HFFc6 (cell line): ENCODE measurements at places on chromosomes 16 and 17. TPM values are rescaled to one million over a fixed set of nuclear protein-coding genes. Genes with fewer than 3 reads are reported as not detected.

Gene MYH1
- total RNA-seq = not detected in 3 replicates

DNA sequence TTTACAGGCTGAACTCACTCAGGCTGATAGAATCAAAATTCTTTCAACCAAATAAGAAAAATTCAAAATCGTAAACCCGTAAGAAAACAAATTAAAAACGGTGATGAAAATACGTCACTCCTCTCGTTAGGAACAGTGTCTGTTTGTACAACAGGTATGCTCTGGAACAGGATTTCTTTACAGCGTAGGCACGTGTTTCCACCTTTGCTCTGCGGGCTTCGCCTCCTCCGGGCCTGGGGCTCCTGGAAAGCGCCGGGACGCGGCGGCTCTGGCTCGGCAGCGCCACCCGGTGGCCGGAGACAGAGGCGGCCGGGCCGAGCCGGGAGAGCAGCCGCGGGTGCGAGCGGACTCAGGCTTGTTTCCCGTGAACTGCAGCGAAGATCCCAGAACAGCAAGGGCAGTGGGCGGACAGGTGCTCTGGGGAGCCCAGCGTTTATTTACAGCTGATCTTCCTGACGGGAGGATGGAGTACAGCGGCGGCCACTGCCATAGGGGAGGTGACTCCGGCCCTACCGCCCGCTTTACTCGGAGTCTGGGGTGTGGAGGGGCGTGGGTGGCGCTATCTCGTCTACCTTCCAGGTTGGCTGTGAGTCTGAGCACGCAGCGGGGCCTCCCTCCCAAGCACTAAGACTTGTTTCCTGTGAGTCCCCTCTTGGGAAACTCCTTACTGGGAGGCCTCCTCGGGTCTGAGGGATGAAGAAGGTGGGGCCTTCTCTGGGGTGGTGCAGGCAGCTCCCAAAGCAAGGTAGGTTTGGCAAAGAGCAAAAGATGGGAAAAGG, 40.5 kb upstream of the ATP2A3 start:
- no peak for DNase-seq

Gene CLCN7
- total RNA-seq = 51.5 to 62.3 TPM (median 57.4 TPM) in 3 replicates

DNA sequence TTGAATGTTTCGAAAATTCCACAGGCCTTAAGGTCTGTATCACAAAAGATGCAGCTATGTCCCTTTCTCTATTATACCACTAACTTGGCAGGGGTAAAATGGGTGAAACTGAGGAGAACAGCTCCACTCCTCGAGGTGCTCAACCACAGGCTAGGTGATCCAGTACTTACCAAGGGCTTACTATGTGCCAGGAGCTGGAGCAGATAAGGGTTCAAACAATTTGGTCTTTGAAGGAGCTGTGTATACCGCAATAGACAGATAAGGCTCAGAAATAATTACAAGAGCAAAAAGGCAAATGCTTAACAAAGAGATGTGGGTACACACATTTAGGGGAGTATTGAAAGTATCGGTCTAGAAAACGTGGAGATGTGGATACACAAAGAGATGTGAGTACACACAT, 1.5 kb downstream of the XPO6 start:
- DNase-seq = no peak

Gene ASGR1
- 0.74 to 1.3 TPM (median 0.76 TPM) in 3 replicates for total RNA-seq

Gene PPP1R1B
- not detected in 3 replicates for total RNA-seq

GRCh38 chr16:71853413-71853812, 7.6 kb downstream of the ATXN1L start:
- no peak for DNase-seq

- no peak for DNase-seq
Observed at GRCh38 chr16:57146040-57146647, 39.7 kb downstream of the PSME3IP1 start.

- no peak for DNase-seq
Observed at GRCh38 chr17:40014375-40014980, 762 bp upstream of the CSF3 start.

DNA sequence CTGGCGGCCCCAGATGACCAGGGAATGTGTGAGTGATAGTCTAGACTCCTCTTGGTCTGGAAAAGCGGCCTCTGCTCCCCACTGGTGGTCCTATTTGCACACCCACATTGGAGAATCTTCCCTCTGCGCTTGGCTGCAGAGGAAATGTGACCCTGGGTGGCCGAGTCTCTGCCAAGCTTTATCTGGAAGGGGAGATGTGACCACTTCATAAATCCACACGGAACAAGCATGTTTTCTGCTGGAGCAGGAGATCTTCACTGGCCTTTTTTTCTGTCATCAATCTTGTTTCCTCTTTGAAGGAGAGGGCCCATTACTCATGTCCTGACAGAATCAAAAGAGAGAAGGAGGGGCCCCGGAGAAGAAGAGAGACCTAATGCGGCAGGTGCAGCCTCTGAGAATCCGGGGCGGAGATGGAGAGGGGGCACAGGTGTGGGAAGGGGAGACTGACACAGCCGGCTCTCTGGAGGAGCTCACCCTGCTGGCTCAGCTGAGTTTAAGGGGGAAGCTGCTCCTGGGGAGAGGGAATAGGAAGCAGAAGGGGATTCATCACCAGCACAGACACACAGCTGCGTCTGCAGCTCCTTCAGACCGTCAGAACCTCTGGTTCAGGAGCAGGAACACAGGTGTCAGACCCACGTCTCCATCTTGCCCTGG, 116.3 kb downstream of the SOX9 start:
- no peak for DNase-seq

Gene GSDMA
- 0.12 to 0.51 TPM (median 0.38 TPM) in 3 replicates for total RNA-seq

DNA sequence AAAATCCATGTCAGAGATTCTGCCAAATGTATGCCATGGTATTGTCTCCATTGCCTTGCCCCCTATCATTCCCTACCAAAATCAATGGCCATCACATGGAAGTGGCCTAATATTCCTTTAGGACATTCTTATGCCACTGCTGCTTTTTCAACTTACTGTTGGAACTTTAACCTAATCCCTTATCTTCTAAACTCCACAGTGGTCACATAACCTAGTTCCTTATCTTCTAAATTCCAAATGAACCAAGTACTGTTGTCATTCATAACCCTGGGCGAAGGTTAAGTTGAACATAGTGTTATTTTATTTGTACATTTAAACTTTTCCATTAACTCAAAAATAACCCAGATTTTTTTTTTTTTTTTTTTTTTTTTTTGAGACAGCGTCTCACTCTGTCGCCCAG, 3.6 kb downstream of the HSF5 start:
- DNase-seq = no peak

Gene PLA2G10
- not detected in 3 replicates for total RNA-seq

DNA sequence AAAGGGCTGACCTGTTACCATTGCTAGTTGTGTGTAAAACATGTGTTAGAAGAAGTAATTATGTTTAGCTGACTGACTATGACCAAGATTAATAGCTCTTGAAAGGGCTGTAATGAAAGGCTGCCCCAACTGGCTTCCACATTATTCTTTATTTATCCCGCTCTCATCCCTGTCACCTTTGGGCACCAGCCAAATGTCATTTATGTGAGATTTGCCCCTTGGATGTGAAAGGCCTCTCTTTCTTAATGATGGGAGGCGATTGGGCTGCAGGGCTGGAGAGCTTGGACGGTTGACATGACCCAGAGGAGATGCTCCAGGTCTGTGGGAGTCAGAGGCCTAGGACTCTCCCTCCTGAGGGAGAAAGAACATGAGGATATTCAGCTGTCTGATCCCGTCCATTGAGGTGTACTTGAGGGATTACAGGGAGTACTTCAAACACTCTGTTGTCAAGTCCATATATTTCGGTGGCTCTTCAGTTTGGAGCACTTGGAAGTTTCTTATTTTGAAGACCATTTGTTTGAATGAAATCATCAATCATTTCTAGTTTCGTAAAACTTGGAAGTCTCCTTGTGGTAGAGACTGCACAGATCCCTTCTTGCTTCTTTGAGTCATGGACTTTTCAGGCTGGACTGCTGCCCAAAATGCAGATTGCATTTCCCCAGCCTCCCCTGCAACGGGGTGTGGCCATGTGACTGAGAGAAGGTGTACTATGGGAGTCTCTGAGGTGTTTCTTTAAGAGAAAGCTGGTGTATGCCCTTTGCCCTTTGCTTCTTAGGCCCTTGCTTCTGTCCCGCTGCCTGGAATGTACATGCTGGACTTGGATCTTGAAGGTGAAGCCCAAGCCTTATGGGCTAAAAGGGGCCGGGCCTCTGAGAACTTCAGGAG, 51.3 kb downstream of the FTO start:
- no peak for DNase-seq

Gene ABCC6
- not detected in 3 replicates for total RNA-seq

Gene PITPNM3
- 0.93 to 1.1 TPM (median 1.0 TPM) in 3 replicates for total RNA-seq

DNA sequence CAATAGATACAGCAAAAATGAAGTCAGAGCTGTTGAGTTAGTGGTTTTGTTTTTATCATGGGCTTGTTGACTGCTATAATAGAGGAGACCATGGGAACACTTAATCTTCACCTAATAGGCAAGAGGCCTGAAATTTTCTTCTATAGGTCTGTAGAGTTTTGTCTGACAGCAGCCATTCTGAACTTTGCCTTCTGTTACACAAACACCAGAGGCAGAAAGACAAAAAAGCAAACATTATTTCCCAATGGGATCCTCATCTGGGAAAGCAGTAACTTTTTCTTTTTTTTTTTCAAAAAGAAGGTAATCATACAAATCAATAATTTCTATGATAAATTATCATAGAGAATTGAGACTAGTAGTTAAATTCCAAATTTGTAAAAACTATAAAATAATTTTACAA, 494.1 kb downstream of the TOX3 start:
- no peak for DNase-seq

DNA sequence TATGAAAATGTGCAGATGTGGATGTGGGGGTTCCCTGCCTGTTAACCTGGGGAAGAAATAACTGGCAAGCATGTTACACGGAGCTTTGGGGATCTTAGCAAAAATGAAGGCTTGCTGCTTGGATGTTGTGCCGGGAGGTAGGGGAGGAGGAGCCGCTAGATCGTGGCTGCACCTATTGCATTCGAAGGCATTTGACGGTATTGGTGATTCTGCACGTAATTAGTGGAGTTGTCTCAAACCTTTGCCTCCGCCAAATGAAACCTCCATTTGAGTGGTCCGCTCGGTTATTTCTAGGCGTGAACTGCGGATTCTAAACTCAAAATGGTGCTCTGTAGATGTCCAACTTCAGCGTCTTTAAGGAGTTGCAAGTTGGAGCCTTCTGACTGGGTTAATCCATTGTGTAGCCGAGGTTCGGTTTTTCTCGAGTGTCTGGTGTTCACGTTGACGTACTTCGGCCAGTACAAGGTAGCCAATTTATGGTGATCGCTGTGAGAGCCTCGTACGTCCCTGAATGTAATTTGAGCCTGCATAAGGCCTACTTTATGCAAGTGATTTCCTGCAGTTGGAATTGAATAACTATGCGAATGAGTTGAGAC, 1.5 kb downstream of the TNRC6C start:
- DNase-seq = no peak

DNA sequence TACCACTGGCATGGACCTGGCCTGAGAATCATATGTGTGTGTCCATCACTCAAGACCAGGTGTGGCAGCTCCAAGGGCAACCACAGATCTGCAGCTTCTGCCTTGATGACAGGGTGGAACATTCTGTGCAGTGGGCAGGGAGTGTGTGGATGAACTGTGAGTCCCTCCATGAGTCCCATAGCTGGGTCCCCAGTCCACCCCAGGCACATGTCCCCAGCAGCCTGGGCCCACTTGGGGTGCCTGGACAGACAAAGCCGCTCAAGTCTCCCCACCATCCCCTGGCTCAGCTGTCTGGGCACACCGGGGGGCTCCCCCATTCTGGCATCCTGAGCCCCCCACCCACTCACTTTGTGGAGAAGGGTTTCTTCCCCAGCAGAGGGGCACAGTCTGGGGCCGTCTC, 4.6 kb upstream of the KRT16 start:
- no peak for DNase-seq

Gene OR1F1
- total RNA-seq = not detected in 3 replicates

- DNase-seq = no peak
Observed at GRCh38 chr16:87733190-87733589, 32.6 kb downstream of the KLHDC4 start.

DNA sequence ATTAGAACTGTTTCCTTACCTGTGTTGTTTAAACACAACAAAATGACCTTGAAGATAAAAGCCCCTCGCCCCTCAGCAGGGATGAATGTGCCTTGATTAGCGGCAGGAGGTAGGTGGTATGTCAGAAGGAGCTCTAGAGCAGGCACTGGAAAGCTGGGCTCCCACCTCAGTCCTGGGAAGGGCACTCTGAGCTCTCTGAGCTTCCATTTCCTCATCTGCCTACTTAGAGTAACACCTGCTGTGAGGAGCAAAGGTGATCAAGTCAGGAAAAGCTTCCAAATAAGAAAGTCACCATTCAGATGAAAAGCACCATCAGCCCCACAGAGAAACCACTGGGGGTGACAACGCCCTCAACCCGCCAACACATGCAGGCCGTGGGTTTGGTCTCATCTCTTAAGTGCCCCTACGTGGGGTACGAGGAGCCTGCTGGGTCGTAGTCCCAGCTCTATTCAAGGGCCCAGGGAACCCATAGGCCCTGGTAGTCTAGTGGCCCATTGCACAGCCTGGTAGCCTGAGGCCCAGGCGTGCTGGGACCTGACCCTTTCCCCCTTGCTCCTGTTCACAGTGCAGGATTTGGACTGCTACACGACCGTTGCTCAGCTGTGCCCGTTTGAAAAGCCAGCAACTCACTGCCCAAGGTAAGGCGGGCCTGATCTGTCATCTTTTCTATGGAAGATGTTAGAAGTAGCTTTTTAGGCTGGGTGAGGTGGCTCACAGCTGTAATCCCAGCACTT, 57.3 kb downstream of the CRISPLD2 start:
- no peak for DNase-seq

DNA sequence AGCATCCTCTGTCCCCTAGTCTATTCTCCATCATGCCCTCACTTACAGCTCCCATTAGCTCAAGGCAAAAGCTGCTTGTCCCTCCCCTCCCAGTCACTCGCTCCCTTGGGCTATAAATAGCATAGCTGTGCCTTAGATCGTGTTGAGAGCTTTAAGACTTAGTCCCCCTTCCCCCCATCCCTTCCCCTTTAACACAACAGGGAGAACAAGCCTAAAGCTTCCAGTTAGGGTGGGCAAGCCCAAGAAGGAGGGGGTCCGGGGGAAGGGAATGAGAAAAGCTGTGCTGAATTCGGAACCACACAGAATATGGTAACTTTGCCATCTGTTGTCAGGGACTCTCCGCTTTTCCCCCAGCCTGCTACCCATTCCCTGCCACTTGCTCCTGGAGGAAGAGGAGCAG, 4.9 kb upstream of the HIGD1B start:
- DNase-seq = no peak

- DNase-seq = no peak
Observed at GRCh38 chr16:25060920-25061319, 45.8 kb upstream of the ARHGAP17 start.

- DNase-seq = no peak
Observed at GRCh38 chr16:57821149-57821971, 19.1 kb upstream of the KIFC3 start.

Gene PRDM7
- not detected in 2 replicates for total RNA-seq
